ENCODE measurements at places on chromosomes 13 and 19.

GRCh38 chr13:76397413-76397812 lies 488.8 kb downstream of the KCTD12 start:
- no peak for DNase-seq

- DNase-seq: peak; percentile 26
Observed at GRCh38 chr13:79212064-79212619, 193.9 kb downstream of the RBM26 start.

- DNase-seq: no peak
Observed at GRCh38 chr19:50486823-50487515, 10.3 kb upstream of the GARIN5A start.

DNA sequence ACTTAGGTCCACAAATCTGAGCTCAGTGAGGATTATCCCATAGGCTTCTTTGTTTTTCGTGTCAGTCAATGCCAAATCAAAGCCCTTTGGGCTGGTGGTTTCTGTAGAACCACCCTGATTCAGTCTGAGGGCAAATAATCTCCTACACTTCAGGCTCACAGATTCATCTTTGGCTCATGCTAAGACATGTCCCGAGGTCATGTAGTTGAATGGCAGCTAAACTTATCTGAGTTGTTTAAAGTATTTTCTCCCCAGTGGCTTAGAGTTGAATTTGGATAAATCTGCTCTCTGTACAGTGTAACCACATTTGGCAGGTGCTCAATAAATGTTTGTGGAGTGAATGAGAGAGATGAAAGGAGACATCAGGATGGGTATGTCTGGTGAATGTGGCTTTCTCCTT lies 13.1 kb upstream of the SLC25A42 start:
- no peak for DNase-seq

GRCh38 chr19:7917267-7918061 lies 2.7 kb upstream of the SNAPC2 start:
- DNase-seq: peak; percentile 12

DNA sequence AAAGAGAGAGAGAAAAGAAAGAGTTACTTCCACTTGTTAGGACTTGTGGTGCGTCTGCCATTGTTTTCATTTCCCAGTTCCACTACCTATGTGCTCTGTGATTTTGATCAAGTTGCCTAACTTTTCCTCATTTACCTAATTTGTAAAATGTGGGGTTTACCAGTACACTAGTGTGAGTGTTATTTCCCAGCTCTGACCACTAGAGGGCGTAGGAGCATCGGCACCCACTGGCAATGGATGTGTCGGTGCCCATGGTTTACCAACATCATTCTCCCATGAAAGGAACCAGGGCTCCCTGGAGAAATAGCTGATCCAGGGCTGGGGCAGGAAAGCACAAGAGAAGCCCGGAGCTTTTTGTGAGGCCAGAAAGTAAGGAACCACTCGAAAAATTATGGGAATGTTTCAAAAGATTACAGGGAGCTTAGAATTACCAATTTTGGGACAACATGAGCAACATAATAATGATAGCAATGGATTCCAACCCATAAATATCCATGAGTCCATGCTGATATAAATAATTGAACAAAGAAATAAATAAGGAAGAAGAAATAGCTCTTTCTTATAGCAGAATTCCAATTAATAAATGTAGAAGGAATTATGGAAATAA lies 15.1 kb upstream of the CEACAM4 start:
- peak; percentile 60 for DNase-seq

- DNase-seq: no peak
Observed at GRCh38 chr19:5229778-5230335, 110.8 kb downstream of the PTPRS start.

- DNase-seq: no peak
Observed at GRCh38 chr13:51066091-51066831, 44.8 kb downstream of the C13orf42 start.

- no peak for DNase-seq
Observed at GRCh38 chr19:40057166-40057565, 1.1 kb upstream of the ZNF780B start.

- no peak for DNase-seq
Observed at GRCh38 chr19:1655987-1656608, 3.7 kb upstream of the TCF3 start.

- no peak for DNase-seq
Observed at GRCh38 chr19:50175924-50176323, 12.8 kb upstream of the IZUMO2 start.

- DNase-seq: no peak
Observed at GRCh38 chr19:1509602-1510441, 3.0 kb downstream of the ADAMTSL5 start.

Measured in NCI-H1092 treated with DMSO at 0.1 percent for 48 hours (cell line).